ENCODE measurements at places on chromosomes 13 and 19. TPM values are rescaled to one million over a fixed set of nuclear protein-coding genes. Genes with fewer than 3 reads are reported as not detected.
A peak's percentile ranks its signal among the peaks of the same experiment; 100 is the strongest.

GRCh38 chr19:38730470-38730730, 13.9 kb downstream of the CAPN12 start:
- DNase-seq: no peak
- H3K36me3 ChIP-seq: peaks cover 57% of the 10 kb centered on the region
- H3K4me3 ChIP-seq: no peak overlapping the region
- no peaks in the 10 kb centered on the region for H3K4me1 ChIP-seq
- H3K27ac ChIP-seq: peak overlapping the region; percentile 68

RNF225 gene
- not detected for total RNA-seq

GZMM gene
- not detected for total RNA-seq

RNF113B gene
- total RNA-seq: not detected
